ENCODE measurements at places on chromosomes 1 and 21.
A peak's percentile ranks its signal among the peaks of the same experiment; 100 is the strongest.

- DNase-seq, result no peak
These were observed 95.1 kb upstream of the SLC45A1 start for GRCh38 chr1:8222789-8223188.

DNA sequence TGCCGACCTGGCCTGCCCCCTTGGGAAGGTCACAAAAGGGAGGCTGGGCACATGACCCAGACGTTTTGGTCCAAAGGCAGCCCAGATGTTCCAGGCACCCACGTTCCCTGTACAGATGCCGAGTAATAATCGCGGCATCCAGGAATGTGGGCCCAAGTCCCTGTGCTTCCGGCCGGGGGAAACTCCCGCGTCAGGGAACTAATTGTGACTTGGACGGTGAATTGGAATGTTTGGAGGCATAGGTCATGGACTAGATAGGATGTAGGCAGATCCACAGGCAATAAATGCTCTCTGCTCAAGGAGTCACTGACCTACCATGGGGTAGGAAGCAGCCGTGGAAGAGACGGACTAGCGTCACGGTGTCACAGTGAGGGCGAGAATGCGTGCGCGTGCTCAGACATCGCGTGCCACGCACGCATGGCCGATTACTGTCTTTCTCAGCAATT lies 178.4 kb downstream of the DUSP10 start:
- DNase-seq, result no peak

GRCh38 chr1:57086154-57086553 lies 120.3 kb upstream of the C8B start:
- DNase-seq, result peak; percentile 39

- no peak for DNase-seq
These were observed 36.9 kb downstream of the FBXO2 start for GRCh38 chr1:11617314-11617713.

GRCh38 chr1:5404412-5405203 lies 587.6 kb downstream of the NPHP4 start:
- DNase-seq, result no peak

GRCh38 chr1:28067523-28068090 lies 20.8 kb downstream of the EYA3 start:
- no peak for DNase-seq

GRCh38 chr1:205301842-205302588 lies 19.5 kb downstream of the NUAK2 start:
- no peak for DNase-seq

DNA sequence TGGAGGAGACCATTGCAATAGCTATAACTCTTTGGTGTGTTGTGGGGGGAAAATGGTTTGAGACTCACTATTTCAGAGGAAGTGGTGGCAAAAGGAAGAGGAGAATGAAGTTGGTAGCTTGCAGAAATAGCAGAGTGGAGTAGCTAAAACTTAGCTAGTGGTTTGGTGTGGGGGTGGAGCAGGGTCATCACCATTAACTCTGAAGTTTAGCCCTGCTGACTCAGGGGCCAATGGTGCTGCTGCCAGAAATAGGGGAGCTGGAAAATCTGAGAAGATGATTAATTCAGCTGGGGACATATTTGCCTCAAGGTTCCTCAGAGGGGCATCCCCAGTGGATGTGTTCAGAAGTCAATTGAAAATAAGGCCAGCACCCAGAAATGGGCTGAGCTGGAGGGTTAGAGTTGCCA lies 65.4 kb downstream of the RUNX1 start:
- no peak for DNase-seq

DNA sequence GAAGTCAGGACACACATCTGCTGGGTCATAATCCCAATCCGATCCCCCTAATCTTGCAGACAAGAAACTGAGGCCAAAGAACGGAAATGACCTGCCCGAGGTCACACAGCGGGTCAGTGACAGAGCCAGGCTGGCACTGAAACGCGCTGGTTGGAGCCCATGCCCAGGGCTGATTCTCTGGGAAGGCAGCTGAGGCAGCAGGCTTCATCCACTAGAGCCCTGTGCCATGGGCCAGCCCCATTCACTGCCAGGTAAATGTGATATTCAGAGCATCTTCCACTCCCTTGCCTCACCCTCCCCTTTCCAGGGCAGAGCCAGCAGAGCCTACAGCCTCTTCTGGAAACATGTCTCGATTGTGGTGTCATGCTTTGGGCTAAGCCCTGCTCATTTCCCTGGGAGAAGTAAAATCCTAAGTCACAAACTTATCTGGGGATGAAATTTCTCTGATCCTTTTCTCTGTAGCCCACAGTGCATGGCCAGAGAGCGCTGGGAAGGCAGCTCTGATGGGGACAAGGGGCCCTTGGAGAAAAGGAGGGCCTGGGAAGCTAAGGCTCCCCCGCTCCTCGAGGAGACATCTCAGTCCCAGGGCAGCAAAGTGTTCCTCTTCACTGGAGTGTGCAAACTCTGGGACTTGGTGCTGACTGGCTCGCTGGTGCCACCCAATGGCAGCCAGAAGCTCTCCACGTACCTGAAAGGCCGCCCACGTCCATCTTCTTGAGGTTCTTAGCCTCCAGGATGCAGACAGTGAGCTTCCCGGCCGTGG lies 110.4 kb downstream of the SYT2 start:
- DNase-seq, result peak; percentile 46

GRCh38 chr21:27329255-27329851 lies 362.5 kb upstream of the ADAMTS5 start:
- peak; percentile 6 for DNase-seq

DNA sequence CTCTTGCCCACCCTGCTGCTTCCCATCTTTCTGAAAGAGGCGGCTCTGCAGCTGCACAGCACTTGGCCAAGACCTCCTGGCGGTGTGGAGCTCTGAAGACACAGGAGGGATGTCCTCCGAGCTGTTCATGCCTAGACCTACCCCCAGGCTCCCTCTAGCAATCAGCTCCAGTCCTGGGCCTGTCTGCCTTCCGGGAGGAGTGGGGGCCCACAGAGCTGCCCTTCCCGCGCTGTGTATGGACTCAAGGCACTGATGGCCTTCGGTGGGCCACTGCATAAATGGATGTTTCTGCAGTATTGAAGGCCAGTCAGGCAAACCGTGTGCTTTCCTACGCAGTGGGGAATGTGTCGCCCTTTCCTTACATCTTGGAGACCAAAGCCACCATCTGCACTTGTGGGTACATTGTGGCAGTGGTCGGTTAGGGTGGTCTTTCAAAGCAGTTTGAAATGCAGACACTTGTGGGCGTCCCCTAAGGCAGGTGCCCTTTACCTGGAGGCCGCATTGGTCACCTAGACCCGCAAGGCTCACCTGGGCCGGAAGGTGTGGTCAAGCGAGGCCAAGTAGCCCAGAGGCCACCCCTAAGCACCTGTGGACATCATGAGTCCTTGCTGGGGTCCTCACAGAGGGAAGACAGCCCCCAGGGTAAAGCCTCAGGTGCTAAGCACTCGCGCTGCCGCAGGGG lies 912 bp upstream of the PKNOX1 start:
- DNase-seq, result no peak

DNA sequence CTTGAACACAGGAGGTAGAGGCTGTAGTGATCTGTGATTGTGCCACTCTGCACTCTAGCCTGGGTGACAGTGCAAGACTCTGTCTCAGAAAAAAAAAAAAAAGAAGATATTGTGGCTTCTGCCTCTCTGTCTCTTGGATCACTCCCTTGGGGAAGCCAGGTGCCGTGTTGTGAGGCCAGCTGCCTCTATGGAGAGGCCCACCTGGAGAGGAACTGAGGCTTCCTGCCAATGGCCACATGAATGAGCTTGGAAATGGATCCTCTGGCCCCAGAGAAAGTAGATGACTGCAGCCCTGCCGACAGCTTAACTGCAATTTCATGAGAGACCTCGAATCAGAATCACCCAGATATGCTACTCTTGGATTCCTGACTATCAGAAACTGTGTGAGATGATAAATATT lies 19.7 kb upstream of the AK2 start:
- no peak for DNase-seq

- no peak for DNase-seq
These were observed 115.8 kb downstream of the CAPN8 start for GRCh38 chr1:223549740-223550139.

GRCh38 chr1:56065729-56066128 lies 513.6 kb downstream of the PLPP3 start:
- peak; percentile 37 for DNase-seq

DNA sequence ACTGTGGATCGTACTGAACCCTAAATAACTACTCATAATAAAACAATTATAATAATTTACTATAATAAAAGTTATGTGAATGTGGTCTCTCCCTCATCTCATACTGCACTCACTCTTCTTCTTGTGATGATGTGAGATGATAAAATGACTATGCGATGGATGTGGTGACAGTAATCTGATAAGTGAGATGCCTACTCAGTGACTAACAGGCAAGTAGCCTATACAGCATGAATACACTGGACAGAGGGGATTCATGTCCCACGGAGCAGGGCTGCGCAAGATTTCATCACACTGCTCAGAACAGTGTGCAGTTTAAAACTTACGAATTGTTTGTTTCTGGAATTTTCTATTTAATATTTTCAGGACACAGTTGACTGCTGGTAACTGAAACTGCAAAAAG lies 304.0 kb downstream of the DUSP10 start:
- DNase-seq, result no peak

GRCh38 chr1:233957691-233958090 lies 53.2 kb downstream of the SLC35F3 start:
- DNase-seq, result no peak

DNA sequence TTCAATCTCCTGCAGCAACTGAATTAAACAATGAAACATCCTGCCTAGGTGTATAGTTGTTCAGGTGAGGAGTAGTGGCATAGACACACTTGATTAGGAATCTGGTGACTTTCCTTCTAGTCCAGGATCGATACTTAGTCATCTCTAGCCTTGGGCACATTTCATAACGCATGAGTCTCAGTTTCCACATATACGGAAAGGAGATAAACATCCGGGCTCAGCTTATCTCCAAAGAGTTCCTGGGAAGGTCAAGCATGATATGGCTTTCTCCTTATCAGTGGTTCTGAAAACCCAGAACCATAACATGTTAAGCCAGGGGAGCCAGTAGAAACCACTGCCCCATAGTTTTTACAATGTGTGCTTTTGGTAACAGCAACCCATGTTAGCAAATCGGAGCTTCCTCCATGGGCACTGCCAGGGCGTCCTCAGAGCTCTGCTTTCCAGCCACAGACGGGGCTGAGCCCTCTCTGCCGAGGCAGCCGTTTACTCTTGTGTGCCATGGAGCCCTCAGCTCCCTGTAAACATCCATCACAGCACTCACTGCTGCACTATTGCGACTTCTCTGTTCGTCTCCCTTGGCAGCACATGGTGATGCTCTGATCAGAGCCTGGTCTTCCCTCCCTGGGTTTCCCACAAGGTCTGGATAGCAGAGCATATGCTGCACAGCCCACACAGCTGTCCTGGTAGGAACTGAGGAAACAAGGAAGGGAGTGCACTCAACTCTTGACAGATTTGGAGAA lies 34.6 kb downstream of the RUNX1 start:
- peak; percentile 15 for DNase-seq

GRCh38 chr21:26461500-26461899 lies 111.6 kb downstream of the CYYR1 start:
- no peak for DNase-seq

DNA sequence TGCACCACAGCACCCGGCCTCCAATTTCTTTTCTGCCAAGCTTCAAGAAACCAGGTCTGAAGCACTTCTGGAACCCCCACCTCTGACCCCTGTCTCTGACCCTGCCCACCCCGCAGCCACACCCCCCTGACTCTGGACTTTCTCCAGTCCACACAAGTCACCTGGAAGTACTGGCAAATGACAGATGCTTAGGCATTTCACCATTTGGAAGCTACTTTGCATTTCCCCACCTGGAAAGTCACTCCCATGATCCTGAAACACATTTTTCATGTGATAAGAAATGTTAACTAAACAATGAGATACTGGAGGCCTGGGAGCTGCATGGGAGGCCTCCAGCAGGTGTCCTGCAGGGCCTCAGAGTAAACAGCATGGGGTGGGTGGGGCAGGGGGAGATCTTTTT lies 45.7 kb downstream of the NTPCR start:
- DNase-seq, result no peak

GRCh38 chr1:203764105-203765028 lies 616 bp upstream of the LAX1 start:
- no peak for DNase-seq

DNA sequence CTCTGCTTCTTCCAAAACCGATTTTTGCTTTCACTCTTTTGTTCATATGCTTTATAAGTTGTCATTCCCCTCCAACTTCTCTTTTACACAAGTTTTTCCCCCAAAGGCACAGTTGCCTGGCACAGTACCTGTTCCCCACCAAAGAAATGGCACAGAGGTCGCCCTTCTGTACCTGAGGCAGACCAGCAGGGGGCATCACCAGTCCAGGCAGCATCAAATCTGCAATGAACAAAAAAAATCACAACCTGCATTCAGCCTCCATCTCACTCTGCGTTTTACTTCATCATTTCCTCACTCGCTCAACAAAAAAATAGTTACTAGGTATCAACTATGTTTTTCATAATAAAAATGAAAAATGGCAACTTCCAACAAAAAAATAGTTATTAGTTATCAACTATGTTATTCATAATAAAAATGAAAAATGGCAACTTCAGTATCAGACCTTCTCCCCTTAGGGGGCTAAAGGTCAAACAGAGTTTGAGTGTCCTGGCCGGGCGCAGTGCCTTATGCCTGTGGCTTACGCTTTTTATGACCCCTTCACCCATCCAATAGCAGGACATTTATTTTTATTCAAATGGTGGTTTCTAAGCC lies 4.1 kb downstream of the EIF2D start:
- DNase-seq, result peak; percentile 34

GRCh38 chr1:208584167-208584755 lies 340.1 kb upstream of the PLXNA2 start:
- peak; percentile 18 for DNase-seq

GRCh38 chr1:67300561-67300960 lies 7.1 kb upstream of the IL12RB2 start:
- DNase-seq, result no peak

DNA sequence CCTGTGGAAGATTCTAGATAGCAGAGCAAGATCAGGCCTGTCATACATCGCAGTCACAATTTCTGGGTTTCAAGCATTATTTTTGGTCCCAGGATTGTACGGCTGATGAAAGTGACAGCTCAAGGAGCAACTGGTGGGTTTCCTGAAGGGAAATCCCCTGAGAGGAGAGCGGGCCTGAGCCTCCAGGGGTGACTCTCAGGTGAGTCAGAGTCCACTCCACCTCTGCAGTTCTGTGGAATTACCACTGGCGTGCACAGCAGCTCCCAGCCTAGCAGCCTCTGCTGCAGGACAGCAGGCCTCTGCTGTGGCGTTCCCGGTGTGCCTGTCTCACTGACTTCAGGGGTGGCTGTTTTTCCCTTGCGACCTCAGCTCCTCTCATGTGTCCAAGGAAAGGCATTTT lies 24.4 kb downstream of the SLC66A1 start:
- no peak for DNase-seq

DNA sequence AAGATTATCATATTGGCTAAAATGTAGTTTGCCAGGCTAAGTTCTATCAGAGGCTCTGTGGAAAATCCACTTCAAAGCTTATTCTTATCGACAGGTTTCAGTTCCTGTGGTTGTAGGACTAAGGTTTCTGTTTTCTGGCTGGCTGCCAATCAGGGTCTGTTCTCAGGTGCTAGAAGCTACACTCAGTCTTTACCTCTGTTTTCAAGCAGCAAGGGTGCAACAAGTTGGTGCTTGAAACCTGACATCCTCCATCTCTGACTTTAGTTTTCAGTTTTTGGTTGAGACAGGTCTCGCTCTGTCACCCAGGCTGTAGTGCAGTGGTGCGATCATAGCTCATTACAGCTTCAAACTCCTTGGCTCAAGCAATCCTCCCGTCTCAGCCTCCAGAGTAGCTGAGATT lies 15.3 kb upstream of the TMCO2 start:
- DNase-seq, result no peak

GRCh38 chr1:182809414-182809957 lies 19.9 kb downstream of the NPL start:
- no peak for DNase-seq
